ENCODE measurements at places on chromosomes 16 and 17.

- no peak for DNase-seq
Observed at GRCh38 chr17:73611630-73612029, 32.6 kb downstream of the SDK2 start.

DNA sequence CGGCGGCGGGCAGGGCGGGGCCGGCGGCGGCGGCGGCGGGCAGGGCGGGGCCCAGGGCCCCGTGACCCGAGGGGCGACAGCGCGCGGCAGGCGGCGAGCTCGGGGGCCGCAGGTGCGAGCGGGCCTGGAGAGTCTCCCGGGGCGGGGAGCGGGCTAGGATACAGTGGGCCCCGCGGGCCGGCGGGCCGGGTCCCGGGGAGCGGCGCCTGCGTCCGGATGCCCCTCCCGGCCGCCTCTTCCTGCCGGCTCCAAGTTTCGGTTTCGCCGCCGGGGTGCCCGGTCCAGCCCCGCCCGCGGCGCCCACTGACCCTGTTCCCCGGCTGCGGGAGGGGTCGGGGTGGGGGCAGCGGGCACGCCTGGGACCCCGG lies at the start of gene RNF213:
Gene RNF213 (plus strand): TSS at position 62 of the 368 bp plus-strand sequence. CDS start 2,830 bp downstream, outside the sequence.
- peak; percentile 48 for DNase-seq

GRCh38 chr17:61849674-61850073 lies 13.7 kb downstream of the BRIP1 start:
- no peak for DNase-seq

- DNase-seq: no peak
Observed at GRCh38 chr17:31314782-31315100, 887 bp upstream of the EVI2B start.

DNA sequence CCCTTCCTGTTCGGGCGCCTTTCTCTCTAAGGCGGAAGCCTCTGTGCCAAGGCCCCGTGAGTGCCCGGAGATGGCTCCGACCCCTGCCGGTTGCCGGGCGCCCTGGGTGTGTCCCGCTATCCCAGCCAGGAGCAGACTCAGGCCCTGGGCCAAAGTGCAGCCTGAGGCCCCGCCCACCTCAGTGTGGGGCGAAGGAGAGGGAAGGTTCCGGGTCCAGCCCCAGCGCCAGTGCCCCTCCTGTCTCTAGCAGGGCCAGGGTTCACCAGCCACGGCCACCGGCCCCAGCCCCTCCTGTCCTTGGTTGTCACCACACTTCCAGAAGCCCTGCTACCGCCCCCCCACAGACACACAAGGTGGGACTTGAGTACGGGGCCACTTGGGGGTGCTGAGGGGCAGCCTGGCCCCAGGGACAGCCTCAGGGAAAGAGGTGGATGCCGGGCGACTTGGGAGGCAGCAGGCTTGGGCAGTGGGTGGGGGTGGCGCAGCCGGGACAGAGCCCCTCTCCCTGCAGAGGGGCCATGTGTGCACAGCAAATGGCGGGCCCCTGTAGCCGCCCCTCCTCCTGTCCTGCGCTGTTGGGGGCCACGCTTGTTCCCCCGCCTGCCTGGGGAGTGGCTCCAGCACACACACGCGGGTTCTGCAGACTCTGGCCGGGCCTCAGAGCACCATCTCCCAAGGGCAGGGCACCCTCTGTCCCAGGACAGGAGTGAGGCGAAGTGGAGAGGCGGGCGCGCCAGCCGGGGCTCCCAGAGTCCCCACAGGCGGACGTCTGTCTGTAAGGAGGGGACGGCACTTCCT lies 6.0 kb downstream of the C1QTNF8 start:
- no peak for DNase-seq

GRCh38 chr17:58344791-58345157 lies 7.2 kb downstream of the SUPT4H1 start:
- DNase-seq: peak; percentile 52

DNA sequence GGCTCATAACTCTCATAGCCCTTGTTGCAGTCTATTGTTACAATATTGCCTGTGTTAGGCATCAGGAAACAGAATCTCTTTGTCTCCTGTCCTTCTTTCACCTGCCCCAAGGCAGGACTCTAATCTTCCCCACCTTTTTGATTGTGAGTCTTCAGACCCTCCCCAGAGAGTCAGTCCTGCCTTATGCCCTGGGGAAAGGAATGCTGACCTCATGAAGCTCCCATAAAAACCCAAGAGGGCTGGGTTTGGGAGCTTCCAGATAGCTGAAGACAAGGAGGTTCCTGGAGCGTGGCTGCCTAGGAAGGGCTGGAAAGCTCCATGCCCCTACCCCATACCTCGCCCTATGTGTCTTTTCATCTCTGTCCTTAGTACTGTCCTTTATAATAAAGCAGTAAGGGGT lies 688.8 kb downstream of the WWOX start:
- no peak for DNase-seq

GRCh38 chr16:58832386-58832895 lies 98.3 kb upstream of the GOT2 start:
- DNase-seq: no peak

DNA sequence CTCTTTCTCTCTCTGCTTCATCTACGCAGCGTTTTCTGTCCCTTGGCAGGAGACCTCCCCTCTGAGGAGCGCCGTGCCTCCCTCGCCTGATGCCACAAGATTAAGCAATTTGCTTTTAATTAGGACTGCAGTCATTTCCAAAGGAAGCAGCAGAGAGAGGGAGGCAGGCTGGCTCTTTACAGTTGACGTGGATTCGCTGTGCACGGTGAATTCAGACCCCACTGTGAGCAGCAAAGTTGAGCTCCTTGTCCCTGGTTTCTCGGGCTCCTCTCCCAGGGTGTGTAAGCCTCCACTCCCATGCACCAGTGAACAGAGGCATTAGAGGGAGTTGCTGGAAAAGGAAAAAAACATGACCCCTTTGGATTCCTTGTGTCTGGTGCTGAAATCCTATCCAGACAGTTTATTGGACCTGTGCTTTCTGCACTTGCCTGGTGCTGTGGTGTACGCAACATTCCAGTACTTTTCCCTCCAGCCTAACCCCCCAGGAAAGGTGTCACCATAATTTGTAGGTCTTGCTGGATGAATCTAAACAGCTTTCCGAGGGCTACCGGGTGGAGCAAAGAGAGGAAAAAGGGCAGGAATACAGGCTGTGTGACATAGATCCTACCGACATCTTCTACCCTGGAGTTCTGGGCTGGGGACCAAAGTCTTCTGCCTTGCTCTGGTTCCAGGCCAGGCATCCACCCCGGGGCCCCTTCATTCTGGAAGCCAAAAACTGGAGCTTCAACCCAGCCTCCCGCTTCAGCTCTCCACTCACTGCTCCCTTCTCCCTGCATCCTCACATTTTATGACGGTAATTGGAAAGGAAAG lies 171.0 kb downstream of the MAF start:
- DNase-seq: no peak

DNA sequence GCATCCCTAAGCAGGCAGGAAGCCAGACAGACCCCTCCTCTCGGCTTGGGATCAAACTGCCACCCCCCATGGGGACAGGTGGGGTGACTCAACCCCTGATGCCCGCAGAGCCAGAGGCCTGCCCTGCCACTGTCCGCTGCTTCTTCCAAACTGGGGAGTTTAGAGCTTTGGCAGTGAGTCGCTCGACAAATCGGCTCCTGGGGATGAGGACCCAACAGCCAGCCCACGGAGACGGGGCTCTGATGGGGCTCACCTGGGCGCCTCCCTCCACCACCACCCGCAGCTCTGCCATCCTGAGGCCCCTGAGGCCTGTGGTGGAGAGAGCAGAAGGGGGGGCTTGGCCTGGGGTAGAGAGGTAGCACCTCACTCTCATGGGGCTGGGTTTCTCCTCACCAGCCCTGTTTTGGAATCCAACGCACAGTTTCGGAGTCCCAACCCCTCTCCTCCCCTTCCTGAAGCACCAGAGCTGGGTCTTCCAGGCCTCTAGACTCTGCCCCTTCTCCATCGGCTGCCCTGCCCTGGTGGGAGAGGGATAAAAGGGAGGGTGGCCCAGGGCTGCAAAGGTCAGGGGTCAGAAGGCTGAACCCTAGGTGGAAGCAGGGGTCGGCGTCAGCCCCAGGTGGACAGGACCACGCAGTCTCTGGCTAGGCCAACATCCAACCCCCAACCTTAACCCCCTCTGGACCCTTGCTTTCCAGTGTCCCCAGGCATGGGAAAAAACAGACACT lies 5.8 kb downstream of the PRSS22 start:
- no peak for DNase-seq

- peak; percentile 89 for DNase-seq
Observed at GRCh38 chr16:22195695-22196558, 10.2 kb upstream of the EEF2K start.

DNA sequence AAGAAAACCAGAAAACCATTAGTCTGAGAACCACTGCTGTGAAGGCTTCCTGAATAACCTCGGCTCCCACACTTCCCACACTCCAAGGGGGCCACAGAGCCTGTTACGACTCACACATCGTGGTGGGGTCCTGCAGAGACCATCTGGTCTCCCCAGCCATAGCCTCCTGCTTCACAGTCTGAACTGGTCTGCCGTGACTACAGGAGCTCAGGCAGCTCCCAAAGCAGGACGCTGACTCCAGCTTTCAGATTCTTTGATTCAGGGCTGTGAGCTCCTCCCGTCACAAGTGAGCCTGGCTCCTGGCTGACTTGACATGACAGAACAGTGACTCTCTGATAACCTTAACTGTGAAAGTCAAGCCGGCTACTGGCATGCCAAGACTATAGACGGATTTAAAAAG lies 37.8 kb downstream of the CYB5D2 start:
- no peak for DNase-seq

GRCh38 chr16:65658349-65658748 lies 536.5 kb upstream of the CDH11 start:
- no peak for DNase-seq

DNA sequence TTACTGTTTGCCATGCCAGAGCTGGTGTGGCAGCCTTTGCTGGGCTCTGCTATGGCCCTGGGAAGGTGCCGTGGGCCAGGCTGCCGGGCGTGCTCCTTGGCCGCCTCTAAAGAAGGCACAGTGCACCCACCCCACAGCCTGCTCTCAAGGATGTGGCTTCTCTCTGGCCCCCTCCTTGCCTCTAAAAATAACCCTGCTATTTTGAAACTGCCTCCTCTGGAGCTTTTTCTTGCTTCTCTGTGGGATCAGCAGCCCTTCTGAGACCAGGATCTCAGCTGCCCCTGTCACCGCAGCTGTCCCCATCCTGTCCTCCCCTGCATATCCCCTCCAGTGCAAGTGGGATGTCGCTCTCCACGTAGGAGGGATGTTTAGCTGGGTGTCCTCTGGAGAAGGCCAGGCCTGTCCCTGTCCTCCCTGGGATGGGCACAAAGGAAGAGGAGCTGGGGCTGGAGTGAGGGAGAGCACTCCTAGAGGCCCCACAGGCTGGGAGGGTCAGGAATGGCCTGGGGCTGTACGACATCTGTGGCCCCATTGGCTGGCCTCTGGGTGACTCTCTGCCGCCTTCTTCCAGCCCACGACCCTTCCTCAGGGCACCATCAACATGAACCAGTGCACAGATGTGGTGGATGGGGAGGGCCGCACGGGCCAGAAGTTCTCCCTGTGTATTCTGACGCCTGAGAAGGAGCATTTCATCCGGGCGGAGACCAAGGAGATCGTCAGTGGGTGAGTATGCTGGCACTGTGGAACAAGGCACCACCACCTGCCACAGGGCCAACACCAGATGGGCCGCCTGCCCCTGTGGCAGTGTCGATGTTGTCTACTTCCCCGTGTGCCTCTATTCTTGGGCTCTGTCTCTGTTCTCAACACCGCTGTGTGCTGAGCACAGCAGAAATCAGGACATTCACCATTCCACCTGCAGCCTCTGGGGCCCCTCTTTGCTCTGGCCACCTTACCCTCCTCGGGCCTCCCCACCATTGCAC lies 79.7 kb downstream of the PLD6 start:
- no peak for DNase-seq

- no peak for DNase-seq
Observed at GRCh38 chr17:18100616-18101015, 7.9 kb upstream of the MYO15A start.

DNA sequence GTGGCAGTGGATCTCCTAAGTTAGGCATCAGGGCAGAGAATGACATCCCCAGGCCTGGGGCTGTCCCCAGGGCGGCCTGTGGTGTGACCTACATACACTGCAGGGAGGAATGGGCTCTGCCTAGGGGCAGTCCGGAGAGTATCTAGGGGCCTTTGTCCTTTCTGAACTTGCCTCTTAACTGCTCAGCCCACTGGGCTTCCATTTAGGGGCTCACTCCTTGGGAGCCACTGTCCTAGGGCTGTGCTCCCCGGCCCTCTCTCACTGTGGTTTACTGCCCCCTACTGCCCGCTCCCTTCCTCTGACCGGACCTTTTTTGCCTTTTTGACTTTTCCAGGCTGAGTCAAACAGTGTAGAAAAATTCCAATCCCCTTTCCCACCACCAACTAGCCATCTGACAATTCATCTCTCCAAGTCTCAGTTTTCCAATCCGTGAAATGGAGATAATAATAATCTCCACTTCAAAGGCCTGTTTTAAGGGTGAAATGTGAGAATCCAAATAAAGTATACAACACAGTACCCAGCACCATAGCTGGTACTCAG lies 66.8 kb downstream of the DNAH3 start:
- peak; percentile 9 for DNase-seq

GRCh38 chr17:18917506-18918032 lies 34.4 kb upstream of the SLC5A10 start:
- DNase-seq: no peak

- DNase-seq: no peak
Observed at GRCh38 chr17:37230633-37231032, 145.2 kb upstream of the C17orf78 start.

GRCh38 chr16:48432136-48432535 lies 46.9 kb upstream of the SIAH1 start:
- DNase-seq: no peak

- DNase-seq: no peak
Observed at GRCh38 chr16:58582971-58583765, 46.5 kb downstream of the CNOT1 start.

DNA sequence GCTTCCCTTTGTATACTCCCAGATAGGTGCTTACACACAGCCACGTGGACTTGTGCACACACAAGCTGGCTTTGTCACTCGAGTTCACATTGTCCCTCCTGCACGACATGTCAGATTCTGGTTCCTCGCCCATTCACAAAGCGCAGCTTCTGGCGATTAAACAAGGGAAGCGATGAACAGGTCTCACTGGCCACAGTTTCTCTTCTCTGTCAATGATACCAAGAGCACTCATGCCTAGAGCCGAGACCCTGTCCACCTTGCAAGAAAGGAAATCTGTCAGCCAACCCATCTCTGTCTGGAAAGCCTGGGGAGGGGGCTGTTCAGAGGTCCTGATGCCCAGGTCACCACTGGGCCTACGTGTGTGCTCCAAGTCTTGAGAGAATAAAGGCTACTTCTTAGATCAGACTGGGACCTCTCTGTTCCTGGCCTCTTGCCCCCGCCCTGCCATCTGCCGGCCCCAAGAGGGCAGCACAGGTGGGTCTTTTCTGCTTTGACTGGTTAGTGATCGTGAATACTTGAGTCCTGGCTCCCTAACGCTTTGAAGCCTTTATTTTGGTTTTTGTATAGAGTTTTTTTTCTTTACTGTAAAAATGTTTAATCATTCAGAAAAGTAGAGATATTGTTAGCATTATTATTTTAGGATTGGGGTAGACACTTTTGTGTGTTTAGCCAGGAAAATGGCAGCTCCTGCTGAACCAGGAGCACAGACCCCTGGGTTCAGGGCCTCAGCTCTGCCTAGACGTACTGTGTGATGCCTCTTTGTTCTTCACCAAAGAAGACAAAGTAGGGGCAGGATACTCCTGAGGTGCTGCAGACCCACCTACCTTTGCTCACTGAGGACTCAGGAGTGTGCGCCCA lies 104.7 kb downstream of the MRM1 start:
- peak; percentile 22 for DNase-seq
